ENCODE measurements at places on chromosomes 4 and X. TPM values are rescaled to one million over a fixed set of nuclear protein-coding genes. Genes with fewer than 3 reads are reported as not detected.

Gene MAGEB10
- polyA plus RNA-seq = not detected

Gene CXXC4
- polyA plus RNA-seq = 127 TPM

Gene KLHL4
- 4.7 TPM for polyA plus RNA-seq

Gene AKAP14
- polyA plus RNA-seq = not detected

Gene INPP4B
- 0.30 TPM for polyA plus RNA-seq

Gene COL25A1
- polyA plus RNA-seq = 32.3 TPM

Gene PRR32
- not detected for polyA plus RNA-seq

Gene PCDH18
- 0.80 TPM for polyA plus RNA-seq

Gene HSD17B13
- not detected for polyA plus RNA-seq
